ENCODE measurements at places on chromosomes 1 and 21.

GRCh38 chr1:2283991-2284895 lies 56.1 kb downstream of the SKI start:
- no peak for DNase-seq

GRCh38 chr1:227006226-227006796 lies 66.2 kb downstream of the COQ8A start:
- no peak for DNase-seq

GRCh38 chr21:31142600-31142999 lies 104.3 kb upstream of the KRTAP19-8 start:
- DNase-seq = no peak

DNA sequence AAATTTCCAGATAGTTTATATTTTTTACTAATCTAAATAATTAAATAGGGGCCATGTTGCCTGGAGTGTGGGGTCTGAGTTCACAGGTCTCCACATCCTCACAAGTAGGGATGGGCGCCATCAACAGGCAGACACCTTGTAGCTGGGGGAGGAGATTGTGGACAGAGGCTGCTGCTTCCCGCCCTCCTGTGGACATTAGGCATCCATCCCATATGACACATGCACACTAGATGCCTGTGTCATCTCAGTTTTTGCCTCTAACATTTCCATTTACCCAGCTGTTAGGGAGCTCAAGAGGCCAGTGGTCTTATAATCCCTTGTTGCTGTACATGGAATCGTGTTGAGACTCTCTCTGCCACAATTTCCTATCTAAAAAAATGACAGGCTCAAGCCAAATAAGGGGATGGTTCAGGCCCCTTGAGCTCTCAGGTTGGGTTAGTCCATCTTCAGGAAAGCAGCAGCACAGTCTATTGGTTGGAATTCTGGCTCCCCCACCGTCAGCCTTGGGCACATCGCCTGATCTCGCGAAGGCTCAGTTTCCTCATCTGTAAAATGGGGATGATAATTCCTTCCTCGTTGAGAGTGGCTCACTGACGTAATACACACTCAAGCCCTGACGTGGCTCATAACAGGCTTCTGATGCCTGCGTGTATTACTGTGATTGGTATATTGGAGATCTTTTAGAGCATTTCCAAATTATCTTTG lies 13.6 kb downstream of the LHX4 start:
- DNase-seq = no peak

DNA sequence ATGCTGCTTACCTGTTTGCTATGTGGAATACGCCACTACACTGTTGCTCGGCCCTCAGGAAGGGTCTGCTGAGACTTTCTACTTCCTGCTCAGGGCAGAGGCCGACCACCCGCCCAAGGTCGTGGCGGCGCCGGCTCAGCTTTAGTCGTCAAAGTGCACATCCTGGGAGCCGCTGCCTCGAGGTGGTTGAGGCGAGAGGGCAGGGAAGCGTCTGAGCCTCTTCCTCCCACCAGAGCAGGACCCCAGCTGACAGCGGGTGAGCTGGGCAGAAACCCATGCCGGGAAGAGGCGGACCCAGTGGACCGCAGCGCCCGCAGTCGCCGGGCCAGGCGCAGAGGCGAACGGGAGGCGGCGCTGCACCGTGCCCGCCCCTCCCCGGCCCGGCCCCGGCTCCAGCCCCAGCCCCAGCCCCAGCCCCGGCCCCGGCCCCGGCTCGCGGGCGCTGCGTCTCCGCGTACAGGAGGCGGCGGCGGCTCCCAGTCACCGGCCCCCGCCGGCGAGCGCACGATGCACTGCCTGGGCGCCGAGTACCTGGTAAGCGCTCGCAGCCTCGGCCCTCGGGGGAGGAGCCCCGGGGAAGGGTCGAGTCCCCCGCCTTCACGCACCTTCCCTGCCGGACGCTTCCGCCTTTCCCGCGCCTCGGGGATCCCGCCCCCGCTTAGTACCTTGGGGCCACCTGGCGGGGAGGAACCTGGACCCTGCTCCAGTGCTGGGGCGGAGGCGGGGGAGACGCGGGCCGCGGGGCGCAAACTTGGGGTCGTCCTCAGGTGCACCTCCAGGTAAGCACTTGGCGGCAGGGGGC lies at the start of gene SLC44A3:
Gene SLC44A3, plus strand, starts transcription at position 413 of the 802 bp plus-strand sequence. Its CDS starts 95 bp downstream, at position 508.
- no peak for DNase-seq

GRCh38 chr1:160414881-160415280 lies 14.5 kb downstream of the VANGL2 start:
- no peak for DNase-seq

- DNase-seq = no peak
Measured at GRCh38 chr1:97270508-97271307, 549.1 kb downstream of the PTBP2 start.

DNA sequence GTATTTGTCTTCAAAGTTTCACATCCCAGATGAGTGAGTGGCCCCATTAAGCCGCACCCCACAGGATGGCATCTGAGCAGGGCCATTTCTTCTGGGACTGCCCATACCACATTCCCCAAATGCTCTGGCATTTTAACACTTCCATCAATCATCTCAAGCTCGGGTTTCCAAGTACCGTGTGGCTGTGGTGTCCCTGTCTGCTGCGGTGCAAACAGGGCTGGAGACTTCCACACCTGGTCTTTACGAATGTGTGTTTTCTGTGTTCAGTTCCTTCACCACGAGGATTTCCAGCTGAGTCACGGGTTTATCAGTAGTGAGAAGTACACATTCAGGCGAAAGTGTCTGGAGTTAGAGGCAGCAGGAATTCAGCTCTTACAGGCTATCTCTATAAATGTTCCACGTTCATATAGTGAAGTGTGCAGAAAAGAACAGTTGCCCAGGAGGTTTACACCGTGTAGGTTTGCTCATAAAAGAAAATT lies 195.2 kb downstream of the RHOU start:
- DNase-seq = no peak
